ENCODE measurements at places on chromosomes 4 and X. TPM values are rescaled to one million over a fixed set of nuclear protein-coding genes. Genes with fewer than 3 reads are reported as not detected.
A peak's percentile ranks its signal among the peaks of the same experiment; 100 is the strongest.

DNA sequence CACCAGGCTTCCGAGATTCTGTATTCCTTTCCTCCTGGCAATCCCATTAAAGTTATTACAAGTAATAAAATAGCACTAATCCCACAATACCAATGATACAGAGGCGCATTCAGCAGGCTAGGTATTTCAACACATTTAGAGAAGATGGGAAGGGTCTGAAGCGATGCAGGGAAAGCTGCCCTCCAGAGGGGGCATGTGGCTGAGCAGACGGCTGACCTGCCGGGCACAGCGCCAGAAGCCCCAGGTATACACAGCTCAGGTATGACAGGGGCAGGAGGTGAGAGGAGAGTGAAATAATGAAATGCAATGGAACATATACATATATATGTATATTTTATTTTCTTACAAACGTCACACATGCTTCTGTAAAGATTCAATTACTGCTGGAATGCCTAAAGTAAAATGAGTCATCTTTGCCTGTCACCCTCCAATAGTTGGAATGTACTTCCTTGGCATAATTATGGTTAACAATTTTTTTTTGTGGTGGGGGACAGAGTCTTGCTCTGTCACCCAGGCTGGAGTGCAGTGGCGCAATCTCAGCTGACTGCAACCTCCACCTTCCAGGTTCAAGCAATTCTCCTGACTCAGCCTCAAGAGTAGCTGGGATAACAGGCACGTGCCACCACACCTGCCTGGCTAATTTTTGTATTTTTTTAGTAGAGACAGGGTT, 21.3 kb upstream of the CDKN2AIP start:
- DNase-seq: no peak
- no peaks in the 10 kb centered on the region for H3K27me3 ChIP-seq
- H3K4me3 ChIP-seq: no peak overlapping the region
- no peaks in the 10 kb centered on the region for H3K36me3 ChIP-seq

- no peaks in the 10 kb centered on the region for H3K4me1 ChIP-seq
- no peak overlapping the region for H3K27ac ChIP-seq
These were observed 28.4 kb upstream of the NLGN4X start for GRCh38 chrX:6257025-6257424.

- peaks cover 16% of the 10 kb centered on the region for H3K27me3 ChIP-seq
- no peak for DNase-seq
- no peak overlapping the region for H3K27ac ChIP-seq
- no peaks in the 10 kb centered on the region for H3K4me1 ChIP-seq
- H3K36me3 ChIP-seq: no peaks in the 10 kb centered on the region
These were observed 25.6 kb downstream of the FHDC1 start for GRCh38 chr4:152961773-152962115.

GRCh38 chr4:1187182-1187581, 14.8 kb upstream of the SPON2 start:
- peak; percentile 84 for DNase-seq
- H3K36me3 ChIP-seq: peaks cover 15% of the 10 kb centered on the region
- peak overlapping the region; percentile 74 for H3K27ac ChIP-seq
- H3K4me1 ChIP-seq: peaks cover 42% of the 10 kb centered on the region
- peak overlapping the region; percentile 27 for H3K4me3 ChIP-seq

- H3K4me1 ChIP-seq: no peaks in the 10 kb centered on the region
- no peak for DNase-seq
- H3K36me3 ChIP-seq: no peaks in the 10 kb centered on the region
- H3K4me3 ChIP-seq: no peak overlapping the region
- no peaks in the 10 kb centered on the region for H3K27me3 ChIP-seq
- H3K27ac ChIP-seq: no peak overlapping the region
These were observed 33.4 kb downstream of the CYTL1 start for GRCh38 chr4:4985844-4986243.

- no peak for DNase-seq
- H3K4me1 ChIP-seq: no peaks in the 10 kb centered on the region
- no peak overlapping the region for H3K4me3 ChIP-seq
- H3K36me3 ChIP-seq: no peaks in the 10 kb centered on the region
- no peaks in the 10 kb centered on the region for H3K27me3 ChIP-seq
These were observed 67.9 kb downstream of the ANKRD50 start for GRCh38 chr4:124644621-124645020.

- H3K27me3 ChIP-seq: no peaks in the 10 kb centered on the region
- H3K36me3 ChIP-seq: no peaks in the 10 kb centered on the region
- H3K27ac ChIP-seq: no peak overlapping the region
- H3K4me1 ChIP-seq: no peaks in the 10 kb centered on the region
These were observed 380.5 kb downstream of the IDS start for GRCh38 chrX:149124526-149125108.

- no peak overlapping the region for H3K4me3 ChIP-seq
- H3K27me3 ChIP-seq: no peaks in the 10 kb centered on the region
- no peaks in the 10 kb centered on the region for H3K4me1 ChIP-seq
- DNase-seq: no peak
- no peak overlapping the region for H3K27ac ChIP-seq
These were observed 92.1 kb downstream of the SHROOM4 start for GRCh38 chrX:50721764-50722521.

DNA sequence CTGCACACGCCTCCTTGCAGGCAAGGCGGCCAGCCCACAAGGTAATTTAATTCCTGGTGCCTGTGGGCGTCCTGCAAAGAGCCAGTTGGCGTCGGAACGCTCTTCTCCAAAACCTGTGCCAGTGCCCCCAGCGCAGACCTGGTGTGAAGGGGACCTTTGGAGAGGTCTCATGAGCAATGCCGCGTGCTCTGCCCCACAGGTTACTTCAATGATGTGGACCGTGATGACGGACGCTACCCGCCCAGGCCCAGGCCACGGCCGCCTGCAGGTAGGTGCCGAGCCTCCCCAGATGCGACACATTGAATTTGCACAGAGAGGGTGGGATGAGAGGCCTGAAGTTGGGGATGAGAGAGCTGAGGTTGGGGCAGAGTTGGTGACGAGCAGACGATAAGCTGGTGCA, 34.4 kb upstream of the GYG2 start:
- no peaks in the 10 kb centered on the region for H3K27me3 ChIP-seq
- H3K4me1 ChIP-seq: no peaks in the 10 kb centered on the region
- DNase-seq: no peak
- no peak overlapping the region for H3K27ac ChIP-seq

DNA sequence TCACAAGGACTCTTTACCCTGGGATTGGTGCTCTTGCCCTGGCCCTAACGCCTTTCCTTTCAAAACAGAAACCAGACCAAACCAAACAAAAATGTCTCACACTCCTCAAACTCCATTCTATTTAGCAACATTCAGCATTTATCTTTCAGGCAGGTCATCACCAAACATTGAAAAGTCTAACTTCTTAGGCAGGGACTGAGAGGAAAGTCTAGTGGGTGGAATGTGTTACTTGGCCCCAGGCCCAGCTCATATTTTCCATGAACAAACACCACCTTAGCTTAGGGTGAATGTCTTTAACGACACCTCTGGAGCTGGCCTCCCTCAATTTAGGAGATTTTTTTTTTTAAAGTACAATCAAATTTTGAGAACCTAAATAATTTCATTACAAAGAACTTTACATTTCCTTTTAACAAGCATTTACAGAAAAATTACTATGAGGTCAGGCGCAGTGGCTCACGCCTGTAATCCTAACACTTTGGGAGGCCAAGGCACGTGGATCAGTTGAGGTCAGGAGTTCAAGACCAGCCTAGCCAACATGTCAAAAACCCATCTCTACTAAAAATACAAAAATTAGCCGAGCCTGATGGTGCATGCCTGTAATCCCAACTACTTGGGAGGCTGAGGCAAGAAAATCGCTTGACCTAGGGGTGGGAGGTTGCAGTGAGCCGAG, 10.2 kb upstream of the N4BP2 start:
- H3K4me3 ChIP-seq: no peak overlapping the region
- no peaks in the 10 kb centered on the region for H3K36me3 ChIP-seq
- H3K27me3 ChIP-seq: no peaks in the 10 kb centered on the region
- no peak overlapping the region for H3K27ac ChIP-seq
- DNase-seq: no peak

DNA sequence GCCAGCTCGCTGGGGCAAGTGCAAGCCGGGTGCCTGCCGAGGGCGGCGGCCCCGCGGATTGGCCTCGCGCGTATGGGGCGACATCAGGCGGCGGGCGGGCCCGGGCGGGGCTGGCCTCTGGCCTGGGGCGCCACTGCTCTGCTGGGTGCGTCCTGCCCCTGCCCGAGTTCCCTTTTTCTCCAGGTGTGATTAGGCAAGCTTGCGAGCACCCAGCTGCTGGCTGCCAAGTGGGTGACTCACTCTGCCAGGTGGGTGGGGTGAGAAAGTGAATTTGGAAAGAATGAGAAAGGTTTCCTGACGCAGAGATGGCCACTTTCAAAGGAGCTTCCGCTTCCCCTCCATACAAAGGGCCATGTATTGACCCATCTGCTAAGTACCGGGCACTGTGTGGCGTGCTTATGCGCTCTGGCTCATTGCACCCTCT, 32.5 kb downstream of the FGFBP1 start:
- no peaks in the 10 kb centered on the region for H3K36me3 ChIP-seq
- H3K27me3 ChIP-seq: peaks cover 53% of the 10 kb centered on the region
- H3K27ac ChIP-seq: no peak overlapping the region

- no peaks in the 10 kb centered on the region for H3K36me3 ChIP-seq
- H3K27me3 ChIP-seq: peaks cover 6% of the 10 kb centered on the region
- DNase-seq: no peak
These were observed 72.6 kb downstream of the DCK start for GRCh38 chr4:71065991-71066510.

DNA sequence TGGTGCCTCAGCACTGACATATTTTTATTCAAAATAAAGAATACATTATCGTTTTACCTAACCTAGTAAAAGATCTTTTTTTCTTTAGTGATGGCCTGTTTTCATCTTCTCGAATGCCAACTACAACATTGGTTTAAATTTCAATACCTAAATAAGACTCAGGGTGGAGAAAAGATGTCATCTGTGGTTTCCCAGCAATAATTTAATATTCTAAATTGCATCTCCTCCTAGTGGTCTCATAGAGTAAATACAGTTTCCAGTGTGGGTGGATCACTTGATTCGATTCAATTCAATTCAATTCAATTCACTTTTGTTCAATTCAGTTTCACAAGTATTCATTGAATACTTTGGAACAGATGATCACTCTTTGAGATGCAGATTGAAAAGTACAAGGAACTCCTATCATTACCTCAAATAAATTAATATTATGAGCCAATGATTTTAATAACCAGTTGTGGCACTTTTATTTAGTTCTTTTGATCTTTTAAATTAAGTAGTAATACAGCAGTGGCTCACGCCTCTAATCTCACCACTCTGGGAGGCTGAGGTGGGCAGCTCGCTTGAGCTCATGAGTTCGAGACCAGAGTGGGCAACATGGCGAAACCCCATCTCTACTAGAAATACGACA, 427.2 kb downstream of the FAT4 start:
- no peak for DNase-seq
- H3K4me3 ChIP-seq: no peak overlapping the region
- H3K4me1 ChIP-seq: no peaks in the 10 kb centered on the region
- H3K36me3 ChIP-seq: no peaks in the 10 kb centered on the region

DNA sequence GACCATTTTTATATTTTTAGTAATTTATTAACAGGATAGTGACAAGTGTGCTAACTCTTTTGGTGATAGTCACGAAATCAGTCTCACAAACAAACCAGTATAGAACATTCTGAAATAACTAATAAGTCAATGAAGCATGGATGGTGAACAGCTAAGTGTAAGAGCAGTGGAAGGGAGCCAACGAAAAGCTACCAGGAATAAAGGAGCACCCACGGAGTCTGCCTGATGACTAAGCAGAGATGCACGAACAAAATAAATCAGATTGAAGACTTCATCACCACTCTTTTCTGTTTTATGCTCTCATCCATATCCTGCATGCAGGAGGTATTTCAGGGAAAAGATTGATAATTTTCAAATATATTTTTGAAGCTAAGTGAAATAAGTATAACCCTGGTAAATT, 891.1 kb upstream of the HS3ST1 start:
- H3K36me3 ChIP-seq: no peaks in the 10 kb centered on the region
- no peaks in the 10 kb centered on the region for H3K27me3 ChIP-seq
- no peak for DNase-seq

DNA sequence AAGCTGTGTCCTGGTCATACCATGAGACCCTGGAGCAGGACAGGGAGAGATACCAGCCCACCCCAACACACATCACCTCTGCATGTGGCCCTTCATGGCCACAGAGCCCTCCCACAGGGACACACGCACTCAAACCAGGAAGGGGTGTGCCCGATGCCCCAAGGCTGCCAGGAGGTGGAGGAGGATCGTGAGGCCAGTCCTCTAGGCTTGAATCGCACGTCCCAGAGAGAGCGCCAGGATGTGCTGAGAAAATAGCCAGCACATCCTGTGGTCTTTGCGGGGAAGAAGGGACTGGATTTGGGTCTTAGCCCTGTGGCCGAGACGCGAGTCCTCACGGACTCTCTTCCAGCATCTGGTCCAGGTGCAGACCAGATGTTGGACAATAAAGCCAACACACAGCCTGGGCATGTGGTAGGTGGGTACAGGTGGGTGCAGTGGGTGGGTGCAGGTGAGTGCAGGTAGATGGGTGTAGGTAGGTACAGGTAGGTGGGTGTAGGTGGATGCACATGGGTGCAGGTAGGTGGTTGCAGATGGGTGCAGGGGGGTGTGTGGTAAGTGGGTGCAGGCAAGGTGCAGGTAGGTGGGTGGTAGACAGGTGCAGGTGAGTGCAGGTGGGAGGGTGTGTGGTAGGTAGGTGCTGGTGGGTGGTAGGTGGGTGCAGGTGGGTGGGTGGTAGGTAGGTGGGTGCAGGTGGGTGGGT, 94.3 kb upstream of the AFAP1 start:
- H3K4me3 ChIP-seq: no peak overlapping the region
- peaks cover 11% of the 10 kb centered on the region for H3K4me1 ChIP-seq
- H3K36me3 ChIP-seq: no peaks in the 10 kb centered on the region
- no peak overlapping the region for H3K27ac ChIP-seq

GRCh38 chr4:91116861-91117260, 989.7 kb downstream of the CCSER1 start:
- no peak overlapping the region for H3K4me3 ChIP-seq
- no peak overlapping the region for H3K27ac ChIP-seq
- H3K36me3 ChIP-seq: no peaks in the 10 kb centered on the region
- H3K27me3 ChIP-seq: no peaks in the 10 kb centered on the region
- H3K4me1 ChIP-seq: no peaks in the 10 kb centered on the region

DNA sequence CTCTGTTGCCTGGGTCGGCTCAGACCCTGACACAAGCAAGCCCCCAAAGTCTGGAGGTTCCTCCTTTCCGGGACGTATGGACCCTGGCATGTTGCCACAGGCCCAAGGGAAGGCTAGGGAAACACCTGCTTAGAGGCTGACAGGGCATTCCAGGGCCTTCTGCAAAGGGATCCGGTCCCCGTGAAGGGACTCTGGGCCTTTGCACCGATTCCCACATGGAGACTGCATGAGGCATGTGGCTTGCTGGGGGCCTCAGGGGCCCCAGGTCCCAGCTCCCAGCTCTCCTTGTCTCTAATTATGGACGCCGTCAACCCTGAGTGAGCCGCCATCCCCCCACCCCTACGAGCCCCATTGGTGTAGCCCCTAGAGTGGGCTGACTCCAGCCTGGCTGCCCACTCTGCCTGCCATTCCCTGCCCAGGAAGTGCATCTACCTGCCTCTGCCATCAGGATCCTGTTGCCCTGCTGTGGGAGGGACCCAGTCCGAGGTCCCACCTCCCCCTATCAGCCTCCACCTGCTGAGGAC, 4.2 kb upstream of the RGS12 start:
- H3K27ac ChIP-seq: no peak overlapping the region
- peaks cover 46% of the 10 kb centered on the region for H3K27me3 ChIP-seq
- peaks cover 9% of the 10 kb centered on the region for H3K4me1 ChIP-seq
- no peak overlapping the region for H3K4me3 ChIP-seq

GPRASP1 gene
- total RNA-seq: 1.7 TPM

CLDN22 gene
- not detected for total RNA-seq

P2RY10 gene
- 69.3 TPM for total RNA-seq

STOX2 gene
- not detected for total RNA-seq

ACE2 gene
- not detected for total RNA-seq

MAGED4B gene
- total RNA-seq: 0.82 TPM

GLRB gene
- total RNA-seq: not detected

SPANXC gene
- total RNA-seq: not detected
